Kidney tubule cell (primary cell): ENCODE measurements at places on chromosomes 4 and X.

DNA sequence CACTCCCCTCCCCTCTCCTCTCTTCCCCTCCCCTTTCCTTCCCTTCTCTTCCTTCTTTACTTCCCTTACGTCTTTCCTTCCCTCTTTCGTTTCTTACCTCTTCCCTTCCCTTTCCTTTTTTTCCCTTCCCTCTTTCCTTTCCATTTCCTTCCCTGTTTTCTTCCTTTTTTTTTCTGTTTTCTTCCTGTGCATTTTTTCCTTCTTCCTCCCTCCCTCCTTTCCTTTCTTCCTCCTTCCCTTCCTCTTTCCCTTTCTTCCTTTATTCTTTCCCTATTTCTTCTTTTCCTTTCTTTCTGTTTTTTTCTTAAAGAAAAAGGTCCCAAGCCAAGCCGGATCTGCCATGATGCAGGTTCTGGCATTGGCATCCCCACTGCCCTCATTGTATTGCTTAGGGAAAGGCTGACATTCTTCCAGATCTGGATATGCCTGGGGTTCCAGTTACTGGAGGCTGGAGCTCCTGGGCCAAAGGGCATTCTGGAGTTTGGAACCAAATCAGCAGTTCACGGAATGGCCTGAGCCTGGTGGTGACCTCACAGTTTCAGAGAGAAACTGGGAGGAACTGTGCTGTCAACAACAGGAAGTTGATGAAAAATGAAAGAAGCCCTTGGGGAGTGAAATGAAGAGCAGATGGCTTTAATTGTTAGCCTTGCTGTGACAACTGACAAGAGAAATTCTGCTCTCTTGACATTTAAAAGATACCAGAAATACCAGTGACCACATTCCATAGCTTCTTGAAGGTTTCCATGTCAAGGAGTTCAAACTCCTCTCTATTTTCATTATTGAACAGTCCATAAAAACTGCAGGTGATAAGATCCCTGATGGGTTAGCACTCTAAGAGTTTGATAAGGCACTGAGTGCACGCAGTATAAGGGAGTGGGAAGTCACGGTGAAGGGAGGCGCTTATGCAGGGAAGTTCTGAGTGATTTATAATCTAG, 622.1 kb downstream of the SPRY1 start:
- DNase-seq: peak; percentile 35

- DNase-seq: no peak
These were observed 22.7 kb downstream of the PSAPL1 start for GRCh38 chr4:7411896-7412553.

GRCh38 chr4:177267911-177268310, 41.8 kb upstream of the NEIL3 start:
- DNase-seq: no peak

- no peak for DNase-seq
These were observed 5.6 kb downstream of the KIAA0232 start for GRCh38 chr4:6788123-6788522.

DNA sequence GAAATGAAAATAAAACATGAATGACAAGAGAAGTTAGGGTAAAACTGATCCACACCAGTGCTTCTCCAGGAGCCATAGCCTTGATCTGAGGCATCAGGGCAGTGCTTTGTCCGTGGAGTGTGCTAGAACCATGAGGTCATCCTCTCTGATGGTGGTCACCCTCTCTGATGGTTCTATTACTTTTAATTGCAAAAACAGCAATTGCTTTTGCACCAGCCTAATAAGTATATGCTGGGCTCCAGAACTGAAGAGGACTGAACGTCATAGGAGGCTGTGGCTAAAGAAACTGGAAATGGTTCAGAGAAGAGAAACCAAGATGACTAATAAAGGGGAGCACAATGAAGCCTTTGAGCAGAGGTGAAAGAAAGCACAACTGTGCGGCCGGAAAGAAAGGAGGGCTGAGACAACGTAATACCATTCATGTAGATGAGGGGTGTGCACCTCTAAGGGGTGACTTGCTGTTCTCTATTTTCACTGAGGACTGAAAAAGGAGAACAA, 17.0 kb upstream of the TMEM154 start:
- peak; percentile 38 for DNase-seq

- no peak for DNase-seq
These were observed 65.5 kb downstream of the CRMP1 start for GRCh38 chr4:5827108-5828004.

- DNase-seq: no peak
These were observed 22.5 kb downstream of the MMGT1 start for GRCh38 chrX:135951291-135951690.

DNA sequence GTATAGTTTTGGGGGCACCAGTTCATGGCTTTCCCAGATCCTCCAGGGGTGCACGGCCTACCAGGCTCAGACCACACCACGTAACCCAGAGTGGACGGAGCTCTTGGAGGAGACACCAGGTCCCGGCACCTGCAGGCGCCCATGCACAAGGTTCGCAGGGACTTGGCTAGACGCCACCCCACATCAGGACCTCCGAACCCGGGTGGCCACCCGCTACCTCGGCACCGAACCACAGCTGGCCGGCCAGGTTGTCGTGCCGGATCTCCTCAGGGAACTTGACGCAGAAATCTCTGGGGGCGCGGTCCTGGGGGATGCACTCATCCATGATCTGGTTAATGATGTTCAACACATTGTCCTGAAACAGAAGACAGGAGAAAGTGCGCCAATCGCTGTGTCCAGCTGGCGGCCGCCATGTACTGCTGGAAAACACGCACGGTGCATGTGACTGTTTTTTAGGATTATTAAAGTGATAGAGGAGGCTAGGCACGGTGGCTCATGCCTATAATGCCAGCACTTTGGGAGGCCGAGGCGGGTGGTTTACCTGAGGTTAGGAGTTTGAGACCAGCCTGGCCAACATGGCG, 77.1 kb downstream of the ZFYVE28 start:
- no peak for DNase-seq

GRCh38 chrX:132489578-132490419, 961 bp upstream of the MBNL3 start:
- DNase-seq: no peak

- DNase-seq: peak; percentile 28
These were observed 172.4 kb downstream of the PDGFC start for GRCh38 chr4:156799121-156799589.

DNA sequence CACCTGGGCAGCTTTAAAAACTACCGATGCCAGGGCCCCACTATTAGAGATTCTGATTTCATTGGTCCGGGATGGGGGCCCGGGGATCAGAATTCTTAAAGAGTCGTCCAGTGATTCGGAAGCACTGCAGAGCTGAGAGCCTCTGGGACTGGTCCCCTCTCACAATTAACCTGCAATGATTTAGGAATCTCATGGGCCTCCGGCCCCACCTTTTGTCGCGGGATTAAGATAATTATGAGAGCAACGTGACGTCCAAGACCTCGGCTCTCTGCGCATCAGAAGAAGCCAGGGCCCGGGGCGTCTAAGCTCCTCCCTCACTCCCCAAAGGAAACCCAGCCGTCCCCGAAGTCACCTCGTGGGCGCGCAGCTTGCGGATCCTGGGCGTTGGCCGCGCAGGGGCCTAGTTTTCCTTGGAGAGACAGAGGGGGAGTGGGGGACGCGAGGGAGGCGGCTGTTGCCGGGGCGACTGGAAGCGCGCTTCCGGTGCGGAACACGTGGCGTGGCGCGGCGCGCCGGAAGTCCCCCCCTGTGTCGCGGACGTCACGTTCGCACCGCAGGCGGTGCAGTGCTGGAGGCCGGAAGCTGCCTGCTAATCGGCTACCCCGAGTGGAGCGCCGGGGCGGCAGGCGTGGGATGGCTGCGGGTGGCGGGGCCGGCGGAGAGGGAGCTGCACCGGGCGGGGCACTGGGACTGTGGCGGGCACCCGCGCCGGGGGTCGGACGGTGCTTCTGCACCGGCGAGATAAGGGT, at the start of gene GEMIN8:
Gene GEMIN8 (minus strand): TSS at position 468 of the 749 bp plus-strand sequence. CDS start 8,414 bp downstream, outside the sequence.
- peak; percentile 94 for DNase-seq

GRCh38 chr4:7324651-7325121, 110.0 kb downstream of the PSAPL1 start:
- DNase-seq: no peak

- no peak for DNase-seq
These were observed 63.7 kb downstream of the ANK2 start for GRCh38 chr4:113113151-113113550.

- no peak for DNase-seq
These were observed 104.5 kb upstream of the QRFPR start for GRCh38 chr4:121485190-121485804.

GRCh38 chrX:54066841-54067240, 22.6 kb upstream of the PHF8 start:
- peak; percentile 13 for DNase-seq

DNA sequence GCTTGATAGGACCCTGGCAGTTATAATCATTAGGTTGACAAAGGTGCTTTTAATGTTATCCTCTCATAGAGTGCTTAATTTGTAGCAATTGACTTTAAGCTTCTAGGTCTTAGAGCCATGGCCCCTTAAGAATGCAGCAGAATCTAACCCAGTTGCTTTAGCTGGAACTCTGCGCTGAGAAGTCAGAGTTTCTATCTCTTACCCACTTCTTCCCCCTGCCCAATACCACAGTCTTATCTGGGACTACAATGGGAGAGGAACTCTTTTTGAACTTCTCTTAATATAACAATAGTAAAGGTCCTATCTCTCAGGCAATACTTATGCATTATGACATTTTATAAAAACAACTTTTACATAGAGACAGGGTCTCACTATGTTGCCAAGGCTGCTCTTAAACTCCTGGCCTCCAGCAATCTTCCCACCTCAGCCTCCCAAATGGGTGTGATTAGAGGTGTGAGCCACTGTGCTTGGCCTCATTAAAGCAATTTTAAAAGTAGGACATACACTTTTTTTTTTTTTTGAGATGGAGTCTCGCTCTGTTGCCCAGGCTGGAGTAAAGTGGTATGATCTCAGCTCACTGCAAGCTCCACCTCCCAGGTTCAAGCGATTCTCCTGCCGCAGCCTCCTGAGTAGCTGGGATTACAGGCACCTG, 1.8 kb downstream of the TLR10 start:
- no peak for DNase-seq

GRCh38 chr4:140875746-140876452, 119.7 kb upstream of the TBC1D9 start:
- DNase-seq: no peak

DNA sequence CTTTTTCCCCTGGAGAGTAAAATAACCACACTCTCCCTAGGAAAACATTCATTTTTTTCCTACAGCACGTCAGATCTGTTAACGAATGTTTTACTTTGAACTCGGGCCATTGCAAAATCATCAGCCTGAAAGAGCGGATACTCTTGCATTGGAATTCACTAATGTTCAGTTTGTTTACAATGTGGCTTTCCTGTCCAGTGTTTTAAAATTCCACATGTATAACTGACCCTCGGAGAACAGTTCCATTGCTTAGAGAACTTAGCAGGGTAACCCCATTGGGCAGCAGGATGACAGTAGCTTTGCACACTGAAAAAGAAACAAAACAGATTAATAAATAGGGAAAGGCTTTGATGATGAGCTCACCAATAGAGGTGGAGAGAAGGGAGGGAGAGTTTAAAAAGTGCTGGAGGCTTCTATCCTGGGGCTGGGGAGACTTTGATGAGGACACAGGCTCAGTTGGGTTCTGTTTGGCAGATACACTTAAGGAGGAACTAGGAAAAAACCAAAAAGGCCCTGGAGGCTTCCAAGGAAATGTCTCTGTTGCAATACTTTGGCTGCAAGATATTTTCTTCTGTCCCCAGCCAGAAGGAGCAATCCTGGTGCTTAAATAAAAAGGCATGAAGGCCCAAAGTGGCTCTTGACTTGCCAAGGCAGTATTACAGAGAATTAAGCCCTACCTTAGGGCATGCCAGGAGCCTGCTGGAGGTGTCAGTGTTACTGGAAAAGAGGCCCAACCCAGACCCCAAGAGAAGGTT, 143.1 kb downstream of the ARSF start:
- DNase-seq: no peak

- peak; percentile 80 for DNase-seq
These were observed 18.5 kb downstream of the GC start for GRCh38 chr4:71765350-71765749.

DNA sequence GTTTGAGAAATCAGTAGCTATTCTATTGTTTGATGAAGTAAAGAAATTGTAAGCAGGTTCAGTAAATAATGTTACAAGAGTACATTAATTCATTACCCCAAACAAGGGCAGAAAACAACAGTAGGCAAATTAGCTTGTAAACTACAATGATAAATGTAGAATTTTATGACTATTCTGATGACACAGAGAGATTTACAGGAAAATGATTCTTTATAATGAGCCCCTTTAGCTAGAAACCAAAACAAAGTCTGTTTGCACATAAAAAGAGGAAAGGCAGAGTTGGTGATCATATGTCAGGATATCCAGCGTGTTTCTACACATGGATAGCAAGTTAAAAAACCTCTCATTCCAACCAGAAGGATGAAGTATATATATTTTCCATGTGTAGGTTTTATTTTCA, 204.8 kb downstream of the CFAP299 start:
- DNase-seq: no peak
